ENCODE measurements at places on chromosomes 2 and 18.

- DNase-seq: no peak
These were observed 28.7 kb upstream of the MFSD6 start for GRCh38 chr2:190379249-190379964.

- no peak for DNase-seq
These were observed 143.8 kb downstream of the EXOC6B start for GRCh38 chr2:72682061-72682460.

DNA sequence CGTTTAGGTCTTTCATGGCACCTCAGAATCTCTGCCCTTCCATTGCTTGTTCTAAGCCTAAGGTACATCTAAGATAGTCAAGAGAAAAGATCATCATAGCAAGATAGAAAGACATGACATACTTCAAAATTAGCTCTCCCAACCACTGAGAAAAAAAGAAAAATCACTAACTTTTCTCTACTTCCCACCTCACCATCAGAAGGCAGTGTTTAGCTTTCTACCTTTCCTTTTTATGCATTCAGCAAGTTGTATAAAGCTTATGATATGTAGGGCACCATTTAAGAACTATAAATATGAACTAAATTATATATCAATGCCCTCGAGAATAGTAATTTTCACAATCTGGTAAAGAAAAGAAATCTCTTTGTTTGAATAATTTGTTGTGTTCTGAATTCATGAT is 331.8 kb upstream of the VWC2L start:
- no peak for DNase-seq

DNA sequence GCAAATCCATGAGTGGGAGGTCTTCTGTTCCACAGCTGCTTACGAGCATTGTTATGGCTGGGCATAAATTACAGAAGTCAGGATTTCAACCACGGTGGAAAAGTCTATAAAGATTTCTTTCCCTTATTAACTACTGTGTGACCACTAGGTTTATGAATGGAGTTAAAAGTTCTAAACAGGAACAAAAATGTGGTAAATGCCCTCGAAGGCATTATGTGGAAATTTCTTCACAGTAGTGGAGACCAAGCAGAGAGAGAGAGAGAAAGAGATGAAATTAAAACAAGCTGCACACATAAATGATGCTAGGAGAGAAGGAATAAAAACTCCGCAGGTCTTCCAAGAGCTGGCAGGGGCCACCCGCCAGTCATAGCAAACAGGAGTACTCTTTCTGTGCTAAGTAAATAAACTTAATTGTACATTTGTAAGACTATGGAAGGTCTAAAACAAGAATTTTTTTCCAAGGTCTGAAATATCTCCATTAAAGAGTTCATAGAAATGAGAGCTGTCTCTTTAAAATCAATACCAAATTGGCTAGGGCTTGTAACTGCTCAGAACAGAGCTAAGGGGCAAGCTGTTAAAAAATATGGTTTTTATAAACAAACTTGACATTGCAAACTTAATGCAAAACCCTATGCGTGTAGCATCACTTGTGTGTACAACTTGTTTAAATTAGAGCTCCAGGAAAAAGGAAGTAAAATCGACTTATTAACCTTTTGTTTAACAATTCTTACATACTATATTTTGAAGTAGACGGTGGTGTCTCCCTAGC is 438.2 kb downstream of the MEIS1 start:
- DNase-seq: no peak

- DNase-seq: no peak
These were observed 84.3 kb upstream of the ZNF516 start for GRCh38 chr18:76579301-76579695.

DNA sequence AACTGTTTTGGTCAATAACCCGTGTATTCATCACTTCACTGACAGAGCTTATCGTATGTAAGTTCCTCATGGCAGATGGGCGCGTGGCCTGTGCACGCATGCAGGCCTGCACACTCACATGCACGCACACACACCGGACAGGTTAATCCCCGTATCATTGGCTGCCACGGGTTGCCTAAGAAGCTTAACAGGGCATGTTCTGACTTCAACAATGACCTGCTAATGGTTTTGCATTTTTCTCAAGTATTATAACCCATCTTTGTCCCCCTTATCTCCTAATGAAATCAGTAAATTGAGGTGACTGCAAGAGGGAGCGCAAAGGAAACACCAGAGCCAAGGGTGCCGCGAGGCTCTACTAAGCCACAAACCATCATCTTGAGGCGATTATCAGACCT is 399.0 kb upstream of the ID2 start:
- DNase-seq: no peak

- no peak for DNase-seq
These were observed 408.9 kb downstream of the RIT2 start for GRCh38 chr18:42706618-42707017.

- DNase-seq: no peak
These were observed 262.8 kb upstream of the PARD3B start for GRCh38 chr2:204282525-204282924.

GRCh38 chr2:186457908-186458307 is 28.2 kb upstream of the ZC3H15 start:
- no peak for DNase-seq
